ENCODE measurements at places on chromosomes 11 and 22.

GRCh38 chr11:5198285-5198684 lies 2.2 kb downstream of the OR51V1 start:
- DNase-seq, result no peak

- no peak for DNase-seq
Observed at GRCh38 chr11:114921697-114922096, 243.4 kb downstream of the NXPE2 start.

GRCh38 chr11:1486054-1486825 lies at the start of gene MOB2:
Gene MOB2, minus strand, starts transcription at chr11:1486779. Its CDS starts 223 bp downstream, at chr11:1486556.
- peak; percentile 7 for DNase-seq

- no peak for DNase-seq
Observed at GRCh38 chr11:106503901-106504300, 426.4 kb downstream of the AASDHPPT start.

DNA sequence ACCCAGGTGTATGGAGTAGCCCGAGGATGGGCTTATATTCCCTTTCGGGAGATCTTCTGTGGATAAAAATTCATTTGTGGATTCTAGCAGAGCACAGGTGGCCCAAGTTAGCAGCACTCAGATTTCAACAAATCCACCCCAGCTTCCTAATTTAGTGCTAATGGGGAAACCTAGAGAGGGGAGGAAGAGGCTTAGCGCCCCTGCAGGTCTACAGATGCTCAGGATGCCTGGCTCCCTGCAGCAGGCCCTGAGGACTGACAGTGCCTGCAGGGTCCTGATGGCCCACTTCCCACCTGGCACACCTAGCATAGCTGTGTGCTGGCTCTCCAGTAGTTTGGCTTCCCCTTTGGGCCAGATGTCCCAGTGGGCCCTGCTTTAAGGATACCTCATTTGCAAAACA lies 6.5 kb downstream of the DGAT2 start:
- DNase-seq, result no peak
